ENCODE measurements at places on chromosomes 12 and 14. TPM values are rescaled to one million over a fixed set of nuclear protein-coding genes. Genes with fewer than 3 reads are reported as not detected.

DEGS2 gene
- polyA plus RNA-seq: 1.1 TPM

DHRS7 gene
- polyA plus RNA-seq: 95.8 TPM

RNASE2 gene
- 0.66 TPM for polyA plus RNA-seq

DNAJC22 gene
- 0.09 TPM for polyA plus RNA-seq

STYK1 gene
- 0.13 TPM for polyA plus RNA-seq

FAIM2 gene
- 7.9 TPM for polyA plus RNA-seq

KITLG gene
- polyA plus RNA-seq: 10.7 TPM

DNA sequence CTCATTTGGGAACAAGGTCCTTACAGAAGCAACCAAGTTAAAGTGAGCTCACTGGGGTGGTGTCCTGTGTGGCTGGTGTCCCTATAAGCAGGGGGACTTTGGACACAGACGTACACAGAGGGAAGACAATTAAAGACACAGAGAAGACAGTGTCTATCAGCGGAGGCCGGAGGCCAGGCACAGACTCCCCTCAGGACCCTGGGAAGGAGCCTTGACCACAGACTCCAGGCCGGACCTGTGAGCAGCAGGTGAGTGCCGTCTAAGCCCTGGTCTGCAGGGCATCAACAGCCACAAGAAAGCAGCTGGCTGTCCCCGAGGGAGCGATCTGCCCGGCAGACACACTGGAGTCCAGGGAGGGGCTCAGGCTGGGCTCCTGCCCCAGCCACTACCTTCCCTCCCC is 219.1 kb upstream of the C14orf180 start:
- no peak for DNase-seq

DNA sequence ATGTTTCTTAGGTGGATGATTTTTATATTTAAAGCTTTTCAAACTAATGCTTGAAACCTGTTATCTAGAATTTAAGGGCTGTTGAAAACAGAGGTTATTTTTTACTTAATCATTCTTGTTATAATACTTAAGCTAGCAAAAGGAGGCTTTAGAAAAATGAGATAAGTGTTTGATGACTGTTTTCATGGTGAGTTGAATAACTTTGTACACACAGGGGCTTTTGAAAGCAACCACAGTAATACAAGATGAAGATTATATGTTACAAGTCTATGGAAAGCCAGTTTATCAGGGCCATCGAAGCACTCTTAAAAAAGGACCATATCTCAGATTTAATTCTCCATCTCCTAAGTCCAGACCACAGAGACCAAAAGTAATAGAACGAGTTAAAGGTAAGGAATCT is 33.3 kb downstream of the KIAA0586 start:
- DNase-seq: no peak

DNA sequence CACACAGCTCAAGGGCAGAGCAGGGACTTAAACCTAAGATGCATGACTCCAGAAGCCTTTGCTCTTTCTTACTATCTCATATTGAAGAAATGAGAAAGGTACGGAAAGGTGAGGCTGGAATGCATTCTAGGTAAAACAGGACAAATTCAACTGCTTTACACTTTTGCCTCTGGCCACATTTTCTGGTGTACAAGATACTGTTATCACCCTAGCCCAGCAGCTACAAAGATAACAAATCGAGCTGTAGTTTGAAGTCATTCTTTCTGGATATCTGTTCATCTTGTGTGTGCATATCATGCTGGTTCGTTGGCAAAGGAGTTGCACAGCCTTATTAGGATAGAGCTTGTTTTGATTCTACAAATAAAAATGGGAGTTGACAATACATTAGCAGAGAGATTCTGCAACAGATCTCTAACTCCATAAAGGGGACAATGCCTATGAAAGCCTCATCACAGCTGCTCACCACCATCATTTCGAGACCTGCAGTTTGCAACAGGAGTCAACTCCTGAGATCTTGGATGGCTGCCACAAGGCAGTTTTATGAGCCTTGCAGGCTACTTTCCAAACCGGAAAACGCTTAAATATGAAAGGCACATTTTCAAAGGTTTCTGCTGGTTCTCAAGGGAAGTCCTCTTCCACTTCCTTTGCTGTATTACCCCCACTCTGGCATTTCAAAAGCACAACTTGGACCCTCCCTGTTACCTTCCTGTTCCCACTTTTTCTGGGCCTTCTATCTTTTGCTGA is 64.9 kb downstream of the STXBP6 start:
- no peak for DNase-seq

- DNase-seq: no peak
These were observed 330.6 kb upstream of the MDGA2 start for GRCh38 chr14:48005986-48006385.

DNA sequence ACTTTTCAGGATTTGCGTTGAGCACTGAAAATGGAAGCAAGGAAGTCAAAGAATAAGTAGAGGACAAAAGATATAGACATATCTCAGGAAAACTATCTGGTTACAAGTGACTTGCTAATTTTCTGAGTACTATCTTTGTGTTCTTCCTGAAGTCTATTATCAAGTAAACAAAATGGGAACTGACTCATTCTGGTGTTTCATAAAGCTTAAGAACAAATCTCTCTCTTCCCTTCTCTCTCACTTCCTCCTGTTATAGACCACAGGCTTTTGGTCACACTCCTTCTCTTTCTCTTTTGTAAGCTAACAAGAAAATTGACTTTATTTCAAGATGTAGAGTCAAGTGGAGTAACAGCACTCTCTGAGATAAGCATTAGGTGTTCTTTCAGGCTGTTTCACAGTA is 406.6 kb upstream of the SYT1 start:
- DNase-seq: no peak

- DNase-seq: no peak
These were observed 235.8 kb downstream of the NEDD1 start for GRCh38 chr12:97142737-97143410.

- no peak for DNase-seq
These were observed 125.3 kb upstream of the PRMT8 start for GRCh38 chr12:3365463-3366411.

- DNase-seq: no peak
These were observed 151.9 kb upstream of the ABCD2 start for GRCh38 chr12:39771456-39771855.

DNA sequence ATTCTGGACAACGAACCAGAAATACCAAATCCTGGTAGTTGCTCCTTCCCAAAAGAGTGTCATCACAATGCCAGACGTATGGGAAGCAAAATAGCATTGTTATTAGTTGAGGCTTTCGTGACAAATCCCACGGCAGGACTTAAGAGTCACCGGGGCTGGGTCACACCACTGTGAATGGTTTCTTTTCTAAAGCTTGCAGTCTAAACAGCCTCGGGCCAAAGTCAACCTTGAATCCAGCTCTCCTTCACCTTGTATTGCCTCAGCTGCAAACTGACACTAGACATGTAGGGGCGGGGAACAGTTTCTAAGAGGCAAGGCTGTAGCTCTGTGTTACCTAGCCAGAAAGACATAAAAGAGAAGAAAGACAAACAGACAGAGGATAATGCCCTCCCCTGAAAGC is 734.8 kb downstream of the MED13L start:
- no peak for DNase-seq

- no peak for DNase-seq
These were observed 1.9 kb downstream of the GPHN start for GRCh38 chr14:66509874-66510273.

DNA sequence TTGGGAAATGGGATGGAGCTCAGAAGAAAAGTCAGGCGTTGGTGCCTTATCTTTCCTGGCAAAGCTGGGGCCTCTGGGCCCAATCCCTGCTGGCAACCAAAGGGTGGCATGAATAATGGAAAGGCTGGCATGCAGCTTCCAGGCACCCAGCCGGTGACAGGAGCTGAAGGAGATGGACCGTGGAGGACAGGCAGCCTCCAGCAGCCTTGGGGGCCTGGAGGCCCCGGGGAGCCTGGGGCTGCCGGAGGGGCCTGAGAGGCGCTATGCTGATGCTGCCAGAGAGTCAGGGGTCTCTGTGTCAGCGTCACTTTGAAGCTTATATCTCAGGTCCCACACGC is 38.2 kb upstream of the EML1 start:
- DNase-seq: no peak

DNA sequence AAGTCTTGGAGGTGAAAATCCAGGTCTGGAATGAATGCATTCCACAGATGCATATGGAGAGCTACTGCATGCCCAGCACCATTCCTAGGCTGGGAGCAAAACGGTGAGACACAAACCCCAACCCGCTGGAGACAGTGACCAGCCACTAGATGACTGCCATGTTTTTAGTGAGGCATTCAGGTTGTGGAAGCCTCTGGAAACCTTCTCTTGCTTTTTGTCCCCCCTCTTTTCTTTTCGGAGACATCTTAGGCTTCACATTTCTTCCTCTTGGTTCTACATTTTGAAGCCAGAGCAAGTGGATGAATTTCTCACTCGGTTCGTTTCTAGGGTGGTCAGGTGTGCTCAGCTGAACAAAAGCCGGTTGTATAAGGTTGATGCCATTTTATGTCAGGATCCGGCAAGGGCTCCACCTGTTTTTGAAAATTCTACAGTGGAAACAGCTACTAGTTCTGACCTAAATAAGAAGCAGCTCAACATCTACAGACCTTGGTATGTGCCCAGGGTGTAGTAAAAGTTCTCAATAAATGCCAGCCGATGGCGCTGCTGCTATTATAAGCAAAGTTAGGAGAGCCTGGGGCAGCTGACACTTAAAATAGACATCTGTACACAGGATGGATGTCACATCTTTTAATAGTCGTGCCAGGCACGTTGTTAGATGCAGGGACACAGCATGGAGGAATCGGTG is 1.8 kb upstream of the ZNF839 start:
- DNase-seq: no peak

- DNase-seq: no peak
These were observed 440.3 kb downstream of the NOVA1 start for GRCh38 chr14:26157517-26157916.

- no peak for DNase-seq
These were observed 10.5 kb upstream of the SELPLG start for GRCh38 chr12:108643941-108644810.

All from forelimb muscle (tissue), 1 donor.